ACHN (cell line): ENCODE measurements at places on chromosomes 13 and 19.
A peak's percentile ranks its signal among the peaks of the same experiment; 100 is the strongest.

DNA sequence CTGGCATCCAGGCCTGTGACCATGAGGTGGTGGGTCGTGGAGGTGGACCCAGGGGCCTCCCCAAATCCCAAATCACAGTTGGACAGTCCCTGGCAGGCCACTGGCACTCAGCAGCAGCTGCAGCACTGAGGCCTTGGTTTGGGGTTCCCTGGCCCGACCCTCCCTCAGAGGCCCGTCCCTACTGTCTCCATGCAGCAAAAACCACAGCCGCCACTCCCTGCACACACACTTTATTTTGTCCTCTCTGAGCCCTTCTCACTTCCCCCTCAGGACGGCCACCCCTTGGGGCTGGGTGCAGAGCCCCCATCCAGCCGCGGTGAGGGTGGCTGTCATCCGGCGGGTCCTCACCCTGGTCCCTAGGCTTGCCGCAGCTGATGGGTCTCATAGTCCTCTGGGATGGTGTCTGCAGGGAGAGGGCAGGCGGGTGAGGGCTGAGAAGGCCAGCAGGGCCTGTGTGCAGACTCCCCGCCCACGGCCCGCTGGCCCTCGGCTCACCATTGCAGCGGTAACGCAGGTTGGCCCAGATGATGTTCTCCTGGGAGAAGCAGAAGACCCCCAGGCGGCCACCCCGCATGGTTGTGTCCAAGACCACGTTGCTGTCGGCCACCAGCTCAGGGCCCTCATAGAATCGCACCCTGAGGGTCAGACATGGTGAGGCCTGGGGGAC is 8.4 kb downstream of the COMP start:
- DNase-seq, result no peak

GRCh38 chr13:39494006-39494405 is 109.0 kb downstream of the LHFPL6 start:
- no peak for DNase-seq

- DNase-seq, result no peak
Measured at GRCh38 chr19:29793116-29793727, 18.6 kb upstream of the CCNE1 start.

DNA sequence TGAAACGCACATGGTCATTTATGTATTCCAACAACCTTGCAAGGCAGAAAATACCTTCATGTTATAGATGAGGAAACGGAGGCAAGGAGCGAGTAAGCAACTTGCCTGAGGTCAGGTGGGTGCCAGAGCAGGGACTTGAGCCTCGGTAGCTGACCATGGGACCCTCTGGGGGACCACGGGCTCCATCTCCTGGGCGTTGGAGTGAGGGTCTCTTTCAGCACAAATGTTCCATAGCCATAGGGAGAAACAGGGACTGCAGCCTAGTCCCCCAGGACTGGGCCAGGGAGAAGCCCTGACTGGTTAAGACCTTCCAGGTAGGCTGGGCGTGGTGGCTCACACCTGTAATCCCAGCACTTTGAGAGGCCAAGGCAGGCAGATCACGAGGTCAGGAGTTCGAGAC is 38.4 kb upstream of the ADGRE5 start:
- DNase-seq, result no peak

GRCh38 chr13:113373811-113374485 is 10.0 kb upstream of the GRTP1 start:
- no peak for DNase-seq

DNA sequence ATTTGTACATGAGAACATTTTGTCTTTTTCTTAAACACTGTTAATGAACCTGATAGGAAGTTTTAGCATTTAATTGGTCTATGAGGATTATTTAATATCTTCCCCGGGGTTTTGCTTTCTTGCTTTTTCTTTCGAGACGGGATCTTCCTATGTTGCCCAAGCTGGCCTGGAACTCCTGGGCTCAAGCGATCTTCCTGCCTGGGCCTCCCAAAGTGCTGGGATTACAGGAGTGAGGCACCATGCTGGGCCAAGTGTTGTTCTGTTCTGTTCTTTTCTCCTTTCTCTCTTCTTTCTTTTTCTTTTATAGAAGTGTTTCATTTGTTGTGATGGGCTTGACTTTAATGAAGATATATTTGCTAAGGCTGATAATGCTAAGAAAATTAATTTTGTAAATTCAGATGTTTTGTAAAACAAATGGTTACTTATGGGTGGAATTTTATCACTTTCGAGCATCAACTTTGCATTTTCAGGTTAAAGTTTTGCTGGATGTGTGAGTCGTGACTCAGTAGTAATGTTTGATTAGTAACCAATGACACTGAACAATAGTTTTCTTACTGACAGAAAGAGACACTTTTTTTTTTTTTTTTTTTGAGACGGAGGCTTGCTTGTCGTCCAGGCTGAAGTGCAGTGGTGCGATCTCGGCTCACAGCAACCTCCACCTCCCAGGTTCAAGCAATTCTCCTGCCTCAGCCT is 2.2 kb downstream of the PAN3 start:
- peak; percentile 58 for DNase-seq

DNA sequence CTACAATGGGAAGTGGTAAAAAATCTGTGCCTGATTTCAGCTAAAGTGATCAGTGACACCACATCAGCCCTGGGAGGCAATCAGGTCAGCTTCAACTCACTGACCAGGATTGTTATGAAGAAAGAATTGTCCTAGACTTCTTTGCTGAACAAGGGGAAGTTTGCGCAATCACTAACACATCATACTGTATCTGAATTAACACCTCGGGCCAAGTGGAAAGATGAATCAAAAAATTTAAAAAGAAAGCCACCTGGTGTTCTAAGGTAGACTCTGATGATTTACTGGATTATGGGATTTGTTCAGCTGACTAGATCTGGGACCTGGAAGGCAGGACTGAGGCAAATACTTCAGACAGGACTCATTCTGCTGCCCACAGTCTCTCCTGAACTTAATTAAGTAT is 161.8 kb downstream of the DIAPH3 start:
- no peak for DNase-seq

GRCh38 chr13:97339988-97340749 is 93.8 kb upstream of the RAP2A start:
- no peak for DNase-seq

- no peak for DNase-seq
Measured at GRCh38 chr19:279231-279630, 12.0 kb downstream of the PLPP2 start.

DNA sequence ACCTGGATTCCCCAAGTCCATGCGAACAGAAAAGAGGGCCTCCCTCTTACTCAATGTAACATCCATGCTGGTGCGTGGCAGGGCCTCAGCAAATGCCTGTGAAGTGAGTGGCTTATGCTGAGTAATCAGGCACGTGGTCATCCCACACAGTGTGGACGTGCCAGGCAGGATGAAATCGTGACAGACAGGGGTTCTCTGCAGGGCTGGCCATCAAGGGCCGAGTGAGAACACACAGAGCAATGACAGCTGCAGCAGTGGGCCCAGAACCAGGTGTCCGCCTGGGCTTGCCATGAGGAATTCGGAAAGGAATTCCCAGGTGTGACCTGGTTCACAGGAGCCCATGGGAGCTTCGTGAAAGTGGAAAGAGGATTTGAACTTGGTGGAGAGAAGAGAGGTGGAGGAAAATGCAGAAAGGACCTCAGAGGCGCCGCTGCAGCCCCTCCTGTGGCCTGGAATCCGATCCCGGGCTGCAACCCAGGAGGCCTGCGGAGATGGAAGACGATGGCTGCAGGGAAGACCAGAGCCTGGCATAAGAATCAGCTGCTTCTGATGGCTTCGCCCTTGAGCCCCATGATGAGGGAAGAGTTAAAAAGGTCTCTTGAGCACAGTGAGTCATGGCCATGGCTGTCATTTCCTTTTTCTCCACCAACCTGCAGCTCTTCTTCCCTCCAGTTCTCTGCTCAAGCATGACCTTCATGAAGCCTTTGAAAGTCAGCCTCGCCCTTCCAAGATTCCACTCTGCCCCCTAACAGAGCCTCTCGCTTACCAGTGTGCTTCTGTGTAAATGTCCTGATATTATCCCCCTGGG is 34.6 kb upstream of the SOX1 start:
- DNase-seq, result no peak

DNA sequence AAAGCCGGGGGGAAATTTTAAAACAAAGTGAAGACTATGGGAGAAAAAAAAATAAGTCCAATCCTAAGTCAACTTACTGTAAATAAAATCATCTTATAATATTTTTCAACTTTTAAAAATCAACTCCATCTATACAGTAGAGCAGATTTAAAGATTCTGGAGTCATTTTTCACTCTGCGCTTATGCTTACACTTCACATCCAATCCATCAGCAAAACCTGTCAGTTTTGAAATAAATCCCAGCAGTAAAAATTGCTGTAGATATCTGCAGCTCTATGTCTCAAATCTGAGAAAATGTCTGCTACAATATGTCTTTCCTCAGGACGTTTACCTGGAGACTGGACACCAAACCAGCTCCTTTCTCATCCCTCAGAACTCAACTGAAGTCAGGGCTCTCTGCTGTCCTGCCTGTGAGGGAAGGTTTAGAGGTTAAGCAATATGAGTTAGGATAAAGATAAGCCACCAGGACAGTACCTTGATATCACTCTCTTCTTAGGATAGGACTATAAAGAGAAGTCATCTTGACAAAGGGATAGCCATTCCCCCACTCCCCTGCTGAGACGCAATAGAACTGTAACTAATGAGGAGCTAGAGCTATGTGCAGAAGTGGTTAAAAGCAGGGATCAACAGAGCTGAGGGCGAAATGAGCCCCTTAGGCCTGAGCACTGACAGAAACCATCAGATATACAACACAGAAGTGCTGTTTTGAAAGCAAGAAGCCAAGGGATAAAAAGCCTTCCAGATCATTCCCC is 254.7 kb upstream of the KLHL1 start:
- no peak for DNase-seq

DNA sequence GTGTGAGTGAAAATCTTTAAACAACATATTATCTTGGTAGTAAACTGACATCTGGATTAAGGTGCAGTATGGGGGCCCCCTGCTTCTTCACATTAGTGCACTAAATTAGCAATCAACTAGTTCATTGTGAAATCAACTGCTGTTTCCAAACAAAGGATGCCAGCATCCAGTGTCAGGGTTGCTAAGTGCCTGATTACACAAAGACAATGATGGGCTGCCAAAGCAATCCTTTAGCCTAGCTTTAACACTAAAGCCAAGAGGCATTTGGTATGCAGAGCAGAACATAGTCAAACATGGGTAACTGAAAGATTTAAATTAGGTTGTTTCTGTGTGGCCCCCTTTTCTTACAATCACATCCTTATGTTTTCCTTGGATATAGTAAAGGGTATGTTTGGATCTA is 543.1 kb upstream of the SLITRK5 start:
- DNase-seq, result no peak

DNA sequence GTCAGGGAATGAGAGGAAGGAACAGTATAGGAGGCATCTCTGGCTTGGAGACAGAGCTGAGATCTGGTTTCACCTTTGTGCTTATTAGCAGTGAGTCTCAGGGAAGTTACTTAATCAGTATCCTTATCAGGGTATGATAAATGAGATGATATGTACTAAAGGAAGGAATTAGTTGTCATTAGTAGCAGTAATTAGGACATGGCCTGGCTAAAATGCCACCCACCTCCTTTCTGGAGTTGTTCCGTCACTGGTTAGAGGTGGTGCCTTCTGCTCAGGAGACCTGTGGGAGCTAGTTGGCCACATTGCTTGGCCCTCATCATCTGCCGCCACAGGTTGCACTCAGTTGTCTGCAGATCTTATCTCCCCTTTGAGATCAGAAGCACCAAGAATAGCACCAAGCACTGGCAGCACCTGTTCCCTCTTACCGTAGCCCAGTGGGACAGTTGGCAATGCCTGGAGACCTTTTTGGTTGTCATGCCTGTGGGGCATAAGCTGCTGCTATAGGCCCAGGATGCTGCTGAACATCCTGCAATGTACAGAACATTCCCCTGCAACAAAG is 4.7 kb downstream of the GPATCH1 start:
- DNase-seq, result no peak

DNA sequence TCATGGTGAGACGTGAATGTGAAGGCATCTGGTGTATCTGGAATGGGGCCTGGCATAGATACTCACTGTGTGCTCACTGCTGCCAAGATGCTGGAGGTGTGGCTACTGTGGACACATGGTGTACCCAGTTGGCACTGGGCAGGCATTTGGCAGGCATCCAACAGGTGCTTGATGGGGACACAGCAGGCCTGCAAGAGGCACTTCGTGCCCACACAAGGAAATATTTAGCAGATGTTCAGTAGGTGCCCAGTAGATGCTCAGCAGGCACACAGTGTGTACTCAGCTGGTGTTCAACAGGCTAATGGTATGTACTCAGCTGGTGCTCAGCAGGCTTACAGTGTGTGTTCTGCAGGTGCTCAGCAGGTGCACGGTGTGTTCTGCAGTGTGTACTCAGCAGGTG is 14.2 kb downstream of the CRTC1 start:
- no peak for DNase-seq

GRCh38 chr19:10766671-10767201 is 48.9 kb downstream of the DNM2 start:
- peak; percentile 28 for DNase-seq

DNA sequence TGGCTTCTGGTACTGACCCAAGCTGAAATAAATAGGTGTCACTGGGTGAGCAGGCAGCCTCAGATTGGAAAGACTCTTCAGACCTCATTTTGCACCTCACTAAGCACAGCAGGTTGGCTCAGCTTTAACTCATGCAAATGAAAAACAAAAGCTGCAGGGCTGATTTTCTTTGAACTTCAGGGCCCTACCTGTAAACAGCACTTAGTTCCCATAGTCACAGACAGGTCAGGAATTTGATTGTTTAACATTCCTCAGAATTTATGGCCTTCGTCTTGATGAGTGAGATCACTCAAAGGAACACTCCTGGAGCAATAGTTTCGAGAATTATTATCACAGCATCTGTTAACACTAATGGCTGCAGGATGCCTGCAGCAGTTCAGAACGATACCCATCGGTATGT is 718.5 kb downstream of the EFNB2 start:
- peak; percentile 31 for DNase-seq

DNA sequence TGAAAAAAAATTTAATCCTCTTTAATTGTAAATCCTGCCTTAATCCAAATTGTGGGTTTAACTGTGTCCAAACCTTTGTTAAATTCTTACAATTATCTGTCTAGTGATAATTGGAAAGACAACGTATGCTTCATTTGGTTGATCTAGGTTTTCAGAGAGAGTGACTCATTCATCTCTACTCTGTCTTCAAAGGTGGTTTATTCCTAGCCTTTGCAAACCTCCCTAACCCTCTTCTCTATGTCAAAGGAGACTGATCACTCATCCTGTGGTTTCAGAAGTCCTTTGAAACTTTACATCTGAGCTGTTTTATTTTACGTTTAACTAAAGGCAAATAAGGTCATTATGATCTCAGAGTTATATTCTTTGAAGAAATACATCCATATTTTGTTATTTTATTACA is 8.8 kb upstream of the OXGR1 start:
- no peak for DNase-seq
